ENCODE measurements at places on chromosomes 13 and 19.

GRCh38 chr13:40549500-40550094 is 116.8 kb downstream of the FOXO1 start:
- DNase-seq = no peak

GRCh38 chr13:113731192-113732175 is 27.5 kb upstream of the TMEM255B start:
- no peak for DNase-seq

DNA sequence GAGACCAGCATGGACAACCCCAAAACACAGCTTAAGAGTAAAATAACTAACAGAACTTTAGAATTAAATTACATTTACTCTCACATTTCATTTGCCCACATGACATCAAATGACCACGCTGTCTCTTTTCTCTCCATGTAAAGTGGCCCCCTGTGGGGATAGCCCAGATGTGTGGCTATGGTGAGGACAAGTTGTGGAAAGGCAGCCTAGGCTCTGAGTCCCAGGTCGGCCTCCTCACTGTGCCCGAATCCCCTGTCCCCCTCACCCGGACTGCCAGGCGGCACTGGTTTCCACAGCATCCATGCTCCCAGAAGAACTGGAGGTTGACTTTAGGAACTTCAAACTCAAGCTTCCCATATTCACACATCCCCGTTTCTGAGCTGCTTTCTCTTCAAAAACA is 111.8 kb upstream of the UQCRFS1 start:
- DNase-seq = no peak

DNA sequence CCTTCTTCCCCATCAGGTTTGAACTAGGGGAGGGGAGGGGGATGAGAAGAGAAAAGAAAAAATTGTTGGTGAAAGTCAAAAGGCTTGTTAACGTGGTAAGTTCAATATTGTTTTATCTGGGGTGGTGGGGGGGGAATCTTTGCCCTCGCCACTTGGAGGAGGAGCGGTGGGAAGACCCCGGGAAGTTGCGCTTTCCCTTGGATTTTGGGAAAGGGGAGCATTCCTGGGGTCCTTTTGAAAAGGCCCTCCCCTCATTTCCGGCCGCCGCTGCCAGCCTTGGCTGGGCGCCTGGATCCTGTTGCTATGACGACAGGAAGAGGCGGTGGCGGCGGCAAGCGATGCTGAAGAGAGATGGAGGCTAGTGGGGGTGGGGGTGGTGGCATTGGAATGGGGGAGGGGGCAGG is 4.6 kb upstream of the CACNG8 start:
- DNase-seq = no peak

DNA sequence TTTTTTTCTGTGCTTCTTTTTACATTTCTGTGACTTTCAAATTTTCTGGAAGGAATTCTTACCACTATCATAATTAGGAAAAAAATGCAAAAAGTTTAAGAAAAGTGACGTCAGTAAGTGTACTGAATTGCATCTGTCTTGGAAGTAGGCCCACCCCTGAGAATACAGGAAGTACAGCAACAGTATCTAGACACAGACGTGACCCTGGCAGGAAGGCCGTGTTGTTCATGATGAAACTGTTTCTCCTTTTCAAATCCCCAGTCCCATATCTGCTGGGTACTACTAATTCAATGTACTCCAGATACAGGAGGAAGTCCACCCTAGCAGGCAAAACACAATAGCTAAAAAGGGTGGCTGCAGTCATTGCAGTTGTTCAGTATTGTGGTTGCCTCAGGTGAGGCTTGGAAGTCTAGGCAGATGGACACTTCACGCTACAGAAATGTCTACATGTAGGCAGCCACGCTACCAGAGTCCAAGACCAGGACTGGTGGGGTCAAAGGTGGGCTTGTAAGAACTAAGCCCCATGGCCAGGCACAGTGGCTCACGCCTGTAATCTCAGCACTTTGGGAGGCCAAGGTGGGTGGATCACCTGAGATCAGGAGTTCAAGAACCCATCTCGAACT is 49.6 kb upstream of the MED4 start:
- no peak for DNase-seq

GRCh38 chr19:38015216-38015615 is 108.2 kb downstream of the SIPA1L3 start:
- DNase-seq = no peak

GRCh38 chr13:105814219-105814901 is 721.1 kb downstream of the EFNB2 start:
- no peak for DNase-seq

- DNase-seq = peak; percentile 47
Measured at GRCh38 chr13:27375686-27376326, 48.6 kb upstream of the GTF3A start.

DNA sequence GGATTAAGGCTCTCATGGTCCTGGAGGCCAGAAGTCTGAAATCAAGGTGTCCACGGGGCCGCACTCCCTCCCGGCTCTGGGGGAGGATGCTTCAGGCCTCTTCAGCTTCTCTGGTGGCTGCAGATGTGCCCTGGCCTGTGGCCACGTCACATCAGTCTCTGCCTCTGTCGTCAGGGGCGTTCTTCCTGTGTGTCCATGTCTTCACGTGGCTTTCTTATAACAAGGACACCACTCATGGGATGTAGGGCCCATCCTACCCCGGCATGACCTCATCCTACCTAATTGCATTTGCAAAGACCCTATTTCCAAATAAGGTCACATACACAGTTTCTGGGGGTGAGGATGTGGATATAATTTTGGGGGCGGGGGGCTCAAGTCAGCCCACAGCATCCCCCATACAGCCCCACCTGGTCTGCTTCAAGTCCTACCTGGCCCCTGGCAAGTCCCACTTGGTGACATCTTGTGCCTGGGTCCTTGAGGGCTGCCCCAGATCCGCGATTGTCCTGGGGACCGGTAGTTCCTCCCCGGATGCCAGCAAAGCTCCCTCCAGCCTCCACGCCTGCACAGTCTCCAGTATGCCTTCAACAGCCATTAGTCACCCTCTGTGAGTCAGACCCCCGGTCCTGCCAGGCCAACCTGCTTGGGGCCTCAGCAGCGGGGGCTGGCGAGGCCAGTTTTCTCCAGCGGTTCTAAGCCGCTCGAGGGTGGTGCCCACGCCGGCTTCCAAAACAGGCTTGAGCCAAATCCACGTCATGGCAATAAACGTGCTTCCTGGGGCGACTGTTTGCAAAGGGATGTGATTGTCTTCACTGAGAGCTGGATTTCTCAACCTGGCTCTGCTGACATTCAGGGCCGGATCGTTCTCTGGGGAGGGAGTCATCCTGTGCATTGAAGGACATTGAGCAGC is 32.2 kb downstream of the MYO9B start:
- DNase-seq = no peak

DNA sequence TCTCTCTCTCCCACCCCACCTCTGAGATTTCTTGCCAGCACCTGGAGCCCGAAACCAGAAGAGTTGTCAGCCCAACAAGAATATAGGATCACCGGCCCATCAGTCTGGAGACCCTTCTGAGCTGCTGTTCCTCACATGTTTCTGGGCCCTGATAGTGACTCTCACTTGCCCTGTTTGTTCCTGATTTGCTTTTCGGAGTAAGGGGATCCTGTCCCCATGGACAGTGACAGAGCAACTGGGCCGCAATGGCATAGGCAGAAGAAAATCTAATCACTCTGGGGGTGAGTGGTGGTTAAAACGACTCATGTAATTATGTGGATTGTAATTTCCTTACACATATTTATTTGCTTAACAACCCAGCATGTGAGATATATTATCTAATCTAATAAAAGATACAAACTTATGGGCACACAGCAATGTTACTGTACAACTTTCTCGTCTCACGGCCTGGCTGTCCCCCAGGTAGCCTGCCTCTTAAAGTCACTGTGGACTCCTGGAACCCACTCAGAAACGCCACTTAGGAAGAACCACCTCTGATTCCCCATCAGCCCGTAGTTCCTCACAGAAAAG is 663 bp upstream of the SMAD9 start:
- DNase-seq = no peak

DNA sequence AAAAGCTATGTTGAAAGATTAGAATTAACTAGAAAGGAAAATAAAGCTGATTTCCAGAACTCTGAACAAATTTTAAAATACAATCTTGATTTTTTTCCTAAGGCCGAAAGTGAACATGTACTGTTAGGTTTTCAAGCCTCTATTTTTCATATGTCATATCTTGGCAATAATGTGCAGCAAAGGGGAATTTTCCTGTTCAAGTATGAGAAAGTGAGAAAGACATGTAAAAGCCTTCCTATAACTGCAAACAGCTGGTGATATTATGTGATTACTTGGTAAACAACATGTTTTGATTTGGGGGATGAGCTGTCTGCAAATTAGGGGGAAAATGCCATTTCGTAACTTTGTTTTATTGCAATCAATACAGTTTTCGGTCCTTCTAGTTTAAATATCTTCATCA is 4.0 kb upstream of the KLF12 start:
- no peak for DNase-seq

- peak; percentile 92 for DNase-seq
Measured at GRCh38 chr19:47483800-47484690, at the start of gene KPTN. KPTN (minus strand) TSS chr19:47484219; CDS start chr19:47484160, 59 bp downstream.

DNA sequence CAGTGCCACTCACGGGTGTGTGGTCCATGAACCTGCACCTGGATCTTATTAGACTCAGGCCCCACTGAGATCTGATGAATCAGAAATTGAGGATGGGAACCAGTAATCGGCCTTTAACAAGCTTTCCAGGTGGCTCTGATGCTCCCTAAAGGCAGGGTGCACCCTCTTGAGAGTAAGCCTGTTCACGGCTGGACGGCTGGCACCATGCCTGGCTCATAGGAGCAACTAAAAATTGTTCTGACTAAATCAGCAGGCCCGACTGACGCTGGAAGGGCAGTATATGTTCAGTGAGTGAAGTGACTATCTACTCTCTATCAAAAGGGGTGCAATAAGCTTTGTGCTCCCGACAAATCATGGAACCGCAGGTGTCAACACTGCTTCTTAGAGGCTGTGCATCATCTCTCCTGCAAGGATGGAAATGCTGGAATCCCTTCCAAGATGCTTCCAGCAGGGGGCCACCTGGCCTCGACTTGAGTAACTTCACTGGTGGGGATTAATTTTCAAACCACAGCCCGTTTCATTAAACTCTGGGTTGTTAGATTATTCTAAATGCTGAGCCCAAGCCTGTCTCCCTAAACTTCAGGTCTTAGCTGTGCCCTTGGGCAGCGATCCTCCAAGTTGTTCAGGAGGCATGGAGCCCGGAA is 28.4 kb downstream of the TMTC4 start:
- no peak for DNase-seq

- DNase-seq = no peak
Measured at GRCh38 chr13:23449398-23450162, 16.1 kb upstream of the SACS start.

DNA sequence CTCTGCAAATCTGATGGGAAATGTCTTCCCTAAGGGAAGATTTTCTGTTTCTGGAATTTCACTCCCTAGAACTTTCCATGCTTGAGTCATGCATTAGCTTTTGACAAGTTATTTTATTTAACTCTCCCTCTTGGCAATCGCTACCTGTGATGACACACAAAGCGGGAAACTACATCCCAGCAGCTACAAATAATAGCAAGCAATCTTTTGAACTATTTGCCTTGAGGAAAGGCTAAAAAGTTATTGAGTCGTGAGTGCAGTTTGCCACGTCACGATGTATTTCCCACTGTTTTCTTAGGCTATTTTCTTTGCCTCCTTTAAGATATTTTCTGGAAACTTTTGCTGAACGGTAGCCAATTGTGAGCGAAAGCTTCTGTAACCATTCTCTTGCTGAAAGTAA is 353.3 kb upstream of the HTR2A start:
- DNase-seq = no peak

DNA sequence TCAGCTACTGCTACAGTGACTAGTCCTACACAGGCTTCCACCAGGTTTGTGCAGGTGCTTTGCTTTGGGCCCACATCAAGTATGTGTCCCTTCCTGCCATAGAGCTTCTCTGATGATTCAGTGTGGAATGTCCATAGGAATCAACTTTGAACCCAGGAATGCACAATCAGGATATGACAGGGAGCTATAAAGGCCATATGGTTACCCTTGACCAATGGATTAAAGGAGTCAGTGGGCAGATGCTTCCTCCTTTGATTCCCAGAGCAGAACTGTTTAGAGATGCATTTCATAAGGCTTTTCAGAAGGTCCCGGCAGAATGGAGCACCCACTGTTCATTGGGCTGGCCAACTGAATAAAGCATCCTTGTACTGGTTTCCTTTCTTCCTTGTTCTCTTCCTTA is 145.2 kb upstream of the WASF3 start:
- DNase-seq = no peak

GRCh38 chr13:26015271-26016125 is 36.3 kb downstream of the SHISA2 start:
- no peak for DNase-seq

DNA sequence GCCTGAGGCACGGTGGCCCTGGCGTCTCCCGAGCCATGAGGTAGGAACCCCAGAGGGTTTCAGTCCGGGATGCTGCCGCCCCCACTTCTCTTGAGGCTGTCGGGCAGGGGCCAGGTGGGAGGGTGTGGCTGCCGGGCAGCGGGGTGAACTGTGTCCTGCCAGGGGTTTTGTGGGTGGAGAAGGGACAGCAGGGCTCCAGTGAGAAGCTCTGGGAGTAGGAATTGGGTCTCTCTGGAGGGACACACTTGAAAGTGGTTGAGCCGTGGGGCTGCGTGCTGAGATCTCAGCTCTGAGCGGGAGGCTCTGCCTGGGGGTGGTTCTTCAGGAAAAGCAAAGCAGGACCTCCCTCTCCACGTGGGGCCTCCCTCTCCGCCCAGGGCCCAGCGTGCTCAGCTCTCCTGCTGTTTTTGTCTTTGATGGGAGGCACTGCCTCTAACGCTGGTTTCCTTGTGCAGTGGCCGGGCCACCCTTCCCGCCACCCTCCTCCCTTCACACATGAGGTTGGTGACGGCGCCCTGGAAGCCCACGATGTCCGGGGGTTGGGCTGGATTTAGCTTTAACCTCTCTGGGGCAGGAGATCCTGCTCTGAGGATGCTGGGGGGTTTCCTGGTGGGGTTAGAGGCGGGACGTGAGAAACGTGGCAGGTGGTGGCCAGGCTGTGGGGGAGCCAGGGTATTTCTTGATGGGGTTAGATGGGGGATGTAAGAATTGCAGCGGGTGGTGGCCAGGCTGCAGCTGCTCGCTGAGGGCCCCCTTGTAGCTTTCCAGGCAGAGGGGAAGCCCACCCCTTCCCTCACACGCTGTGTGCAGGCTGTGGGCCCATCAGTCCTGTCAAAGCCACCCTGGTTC is 15.3 kb upstream of the ZNF554 start:
- no peak for DNase-seq

DNA sequence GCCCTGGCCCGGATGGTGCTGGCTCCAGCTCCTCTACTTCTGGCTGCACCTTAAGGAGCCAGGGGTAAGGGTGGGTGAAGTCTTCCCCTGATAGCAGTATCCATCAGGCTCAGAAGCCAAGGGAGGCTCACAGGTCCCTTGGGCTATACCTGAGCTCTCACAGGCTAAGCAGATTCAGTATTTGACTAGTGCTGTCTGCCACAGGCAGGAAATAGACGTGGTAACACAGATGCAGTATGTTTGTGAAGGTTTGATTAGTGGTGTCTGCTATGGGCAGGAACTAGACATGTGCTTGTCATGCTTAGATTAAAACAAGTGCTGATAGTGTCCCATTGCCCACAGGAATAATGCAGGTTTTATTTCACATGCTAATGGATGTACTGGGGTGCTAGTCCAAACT is 4.0 kb downstream of the SYT5 start:
- no peak for DNase-seq

DNA sequence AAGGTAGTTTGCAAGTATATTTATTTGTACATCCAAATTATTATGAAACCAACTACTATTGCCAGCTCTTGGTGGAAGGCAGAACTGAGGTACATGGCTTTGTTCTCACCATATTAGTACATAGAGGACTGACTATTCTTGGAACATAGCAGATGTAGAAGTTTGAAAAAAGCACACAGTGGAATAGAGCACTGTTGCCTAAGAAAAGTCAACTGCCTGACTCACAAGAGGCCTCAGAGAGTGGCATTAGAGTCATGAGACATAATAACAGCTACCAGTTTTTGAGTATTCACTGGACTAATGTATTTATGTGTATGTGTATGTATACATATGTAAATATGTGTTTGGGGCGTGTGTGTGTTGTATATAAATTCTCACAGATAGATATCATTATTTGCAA is 8.3 kb upstream of the PCDH20 start:
- DNase-seq = no peak

Data from stimulated activated CD4-positive, alpha-beta T cell treated with anti-CD3 and anti-CD28 coated beads, Interleukin-1b, Interleukin-23, amount 100 ng/mL, for 48 hours (primary cell).